ENCODE measurements at places on chromosomes 5 and 9.

DNA sequence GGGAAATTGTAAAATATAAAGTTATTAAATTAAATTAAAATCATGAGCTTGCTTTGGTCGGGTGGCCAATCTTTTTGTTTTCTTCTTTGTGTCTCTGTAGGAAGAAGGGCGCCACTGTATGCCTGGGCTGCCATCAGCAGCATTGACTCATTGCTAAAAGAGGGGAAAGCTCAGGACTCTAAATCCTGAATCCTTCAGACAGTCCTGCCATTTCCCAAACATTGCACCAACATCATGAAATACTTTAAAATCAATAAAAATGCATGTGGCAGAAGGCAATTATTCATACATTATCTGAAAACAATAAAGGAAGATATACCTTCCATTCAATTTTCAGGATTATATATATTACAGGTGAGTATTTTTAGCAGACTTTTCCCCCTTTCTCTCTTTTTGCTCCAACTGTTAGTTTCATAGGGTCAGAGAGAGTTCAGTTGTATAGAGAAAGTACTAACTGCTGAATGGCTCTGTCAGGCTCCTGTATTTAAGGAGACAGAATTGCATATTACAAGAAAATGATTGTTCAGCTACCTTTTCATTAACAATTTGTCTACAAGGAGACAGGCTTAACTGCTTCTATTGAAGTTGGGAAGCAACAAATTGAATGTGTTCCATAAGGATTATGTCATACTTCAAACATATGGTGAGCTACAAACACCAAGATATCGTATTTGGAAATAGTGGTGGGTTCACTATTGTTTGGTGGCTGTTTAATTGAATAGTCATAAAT lies 95.7 kb downstream of the ATPSCKMT start:
- no peak for DNase-seq

DNA sequence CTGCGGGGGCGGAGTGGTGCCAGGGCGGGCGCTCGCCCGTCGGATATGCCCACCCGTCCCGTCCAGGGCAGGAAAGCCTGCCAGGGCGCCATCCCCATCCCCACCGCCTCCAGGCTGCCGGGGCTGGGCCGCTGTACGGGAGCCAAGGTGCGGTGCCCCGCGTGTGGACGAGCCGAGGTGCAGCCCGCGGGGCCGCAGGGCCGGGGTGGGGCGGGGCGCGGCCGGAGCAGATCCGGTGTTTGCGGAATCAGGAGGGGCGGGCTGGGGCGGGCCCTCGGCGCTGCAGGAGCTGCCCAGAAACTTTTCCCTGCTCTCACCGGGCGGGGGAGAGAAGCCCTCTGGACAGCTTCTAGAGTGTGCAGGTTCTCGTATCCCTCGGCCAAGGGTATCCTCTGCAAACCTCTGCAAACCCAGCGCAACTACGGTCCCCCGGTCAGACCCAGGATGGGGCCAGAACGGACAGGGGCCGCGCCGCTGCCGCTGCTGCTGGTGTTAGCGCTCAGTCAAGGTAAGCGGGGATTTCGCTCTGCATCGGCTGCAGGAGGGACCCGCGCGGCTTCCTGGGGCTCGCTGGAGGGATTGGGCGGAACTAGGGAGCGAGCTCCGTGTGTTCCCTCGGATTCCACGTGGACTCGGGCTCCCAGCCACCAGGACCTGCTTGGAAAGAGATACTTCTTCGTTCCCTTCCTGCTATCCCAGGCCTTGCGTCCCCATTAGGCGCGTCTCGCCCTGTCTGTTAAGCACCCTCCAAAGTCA lies at the start of gene ITGA2:
ITGA2 (plus strand) TSS at position 328 of the 756 bp plus-strand sequence; CDS start at position 445, 117 bp downstream.
- peak; percentile 81 for DNase-seq

DNA sequence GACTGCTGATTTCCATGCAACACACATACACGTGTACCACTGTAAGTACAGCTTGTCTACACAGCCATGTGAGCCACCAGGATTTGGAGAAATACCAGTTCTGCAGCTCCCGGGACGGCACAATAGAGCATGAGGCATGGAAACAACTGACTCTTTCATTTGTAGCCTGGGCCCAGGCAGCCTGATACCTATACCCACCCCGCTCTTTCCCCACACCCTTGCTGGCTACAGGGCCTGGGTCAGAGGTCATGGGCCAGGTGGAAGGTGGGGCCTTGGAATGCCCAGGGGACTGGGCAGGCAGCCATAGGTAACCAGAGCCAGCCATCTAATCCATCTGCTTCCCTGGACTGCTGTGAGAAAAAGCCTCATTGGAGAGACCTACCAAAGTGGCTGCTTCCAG lies 39.0 kb upstream of the ZSWIM6 start:
- DNase-seq: peak; percentile 41

DNA sequence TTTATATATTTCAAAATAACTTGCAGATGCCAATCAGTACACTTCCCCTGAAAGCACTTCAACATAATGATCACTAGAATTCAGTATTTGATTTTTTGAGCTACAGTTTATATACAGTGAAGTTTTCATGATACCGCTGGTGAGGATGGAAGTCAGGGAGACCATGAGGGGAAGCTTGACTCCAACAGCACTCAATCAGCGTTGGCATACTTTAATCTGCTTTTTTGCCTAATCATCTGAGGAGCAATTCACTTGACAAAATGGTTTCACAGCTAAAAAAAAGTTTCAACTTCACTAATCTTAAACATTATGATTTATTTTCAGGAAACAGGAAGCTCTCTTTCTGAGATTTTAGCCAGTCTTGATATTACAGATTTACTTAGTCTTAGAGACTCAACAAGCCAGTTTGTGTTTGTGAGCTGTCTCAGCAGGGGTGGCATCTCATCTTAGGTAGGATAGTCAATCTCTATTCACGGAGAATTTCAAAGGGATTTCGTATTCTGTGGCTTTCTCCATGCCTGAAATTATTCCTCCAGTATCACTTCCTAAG lies 111.4 kb upstream of the ARRDC3 start:
- no peak for DNase-seq

- DNase-seq: no peak
These were observed 113.8 kb downstream of the ZNF462 start for GRCh38 chr9:106976772-106977171.

DNA sequence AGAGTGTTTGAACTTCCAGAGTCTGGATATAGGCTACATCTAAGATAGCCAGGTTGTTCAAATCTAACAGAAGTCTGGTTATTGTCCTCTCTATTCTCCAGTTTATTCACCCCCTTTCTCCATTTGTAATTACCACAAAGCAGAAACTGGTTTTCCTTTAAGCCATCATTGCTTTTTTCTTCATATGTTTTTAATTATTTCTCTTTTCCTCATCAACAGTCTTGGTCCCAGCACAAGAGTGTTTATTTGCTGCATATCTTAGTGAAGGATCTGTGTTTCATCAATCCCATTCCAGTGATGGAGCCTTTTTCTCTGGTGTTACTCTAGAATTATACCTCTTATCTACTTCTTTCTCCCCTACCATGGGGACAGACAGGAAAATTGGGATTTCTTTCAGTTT lies 142.2 kb downstream of the CAMK4 start:
- DNase-seq: no peak

DNA sequence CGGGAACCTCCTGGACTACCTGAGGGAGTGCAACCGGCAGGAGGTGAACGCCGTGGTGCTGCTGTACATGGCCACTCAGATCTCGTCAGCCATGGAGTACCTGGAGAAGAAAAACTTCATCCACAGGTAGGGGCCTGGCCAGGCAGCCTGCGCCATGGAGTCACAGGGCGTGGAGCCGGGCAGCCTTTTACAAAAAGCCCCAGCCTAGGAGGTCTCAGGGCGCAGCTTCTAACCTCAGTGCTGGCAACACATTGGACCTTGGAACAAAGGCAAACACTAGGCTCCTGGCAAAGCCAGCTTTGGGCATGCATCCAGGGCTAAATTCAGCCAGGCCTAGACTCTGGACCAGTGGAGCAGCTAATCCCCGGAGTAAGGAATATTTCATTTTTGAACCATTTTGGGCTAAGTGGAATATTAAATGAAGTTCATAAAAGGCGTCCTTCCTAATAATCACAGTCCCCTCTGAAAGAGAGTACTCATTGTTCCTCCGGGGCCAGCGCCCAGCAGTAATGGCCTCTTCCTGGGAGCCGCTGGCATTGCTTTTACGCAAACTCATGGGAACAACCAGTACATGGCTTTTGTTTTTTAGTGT lies 23.6 kb downstream of the QRFP start:
- DNase-seq: no peak

- peak; percentile 32 for DNase-seq
These were observed 26.0 kb downstream of the SKP2 start for GRCh38 chr5:36177715-36178523.

GRCh38 chr5:171926311-171926710 lies 80.1 kb downstream of the FBXW11 start:
- no peak for DNase-seq

- no peak for DNase-seq
These were observed 868.7 kb upstream of the DMAC1 start for GRCh38 chr9:8668231-8668630.

GRCh38 chr9:100213730-100214477 lies 114.9 kb downstream of the INVS start:
- peak; percentile 12 for DNase-seq

- DNase-seq: no peak
These were observed 16.1 kb upstream of the LNPEP start for GRCh38 chr5:96919754-96920197.

DNA sequence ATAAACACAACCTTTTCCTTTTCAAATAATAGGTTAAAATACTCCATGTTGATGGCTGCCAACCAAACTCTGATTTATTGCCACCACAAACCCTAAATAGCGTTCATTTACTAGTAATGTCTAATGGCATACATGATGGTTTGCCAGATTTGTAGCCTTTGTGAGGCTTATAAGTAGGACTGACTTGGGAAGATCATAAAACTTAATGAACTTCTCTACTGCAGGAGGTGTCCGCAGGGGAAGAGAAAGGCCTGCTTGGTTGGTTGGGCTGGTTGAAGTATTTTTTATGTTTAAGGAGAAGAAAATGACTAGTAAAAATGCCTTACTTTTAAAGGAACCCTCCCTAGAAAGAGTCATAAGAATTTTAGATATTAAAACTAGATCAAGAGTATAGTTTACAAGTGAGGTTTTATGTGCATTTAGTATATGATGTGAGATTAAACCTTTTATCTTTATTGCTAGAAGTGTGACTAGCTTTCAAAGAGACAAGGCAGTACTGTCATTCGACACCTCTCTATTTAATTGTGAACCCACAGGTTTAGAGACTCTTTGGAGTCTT lies 5.0 kb downstream of the PBX3 start:
- no peak for DNase-seq

DNA sequence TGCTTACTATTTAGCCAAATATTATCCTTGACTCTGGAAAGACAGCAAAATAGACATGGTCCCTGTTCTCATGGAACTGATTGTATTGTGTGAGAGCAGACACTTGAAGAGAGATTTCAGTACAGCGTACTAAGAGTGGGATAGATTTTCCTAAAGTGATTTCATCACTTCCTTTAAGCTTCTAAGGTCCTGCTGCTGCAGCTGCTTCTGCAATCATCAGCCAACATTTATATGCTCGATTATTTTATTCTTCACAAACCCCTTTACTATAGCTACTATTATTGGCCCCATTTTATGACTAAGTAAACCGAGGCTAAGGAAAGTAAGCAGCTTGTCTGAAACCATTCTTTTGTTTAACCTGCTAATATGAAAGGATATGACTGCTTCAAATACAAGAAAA lies 137.7 kb downstream of the SPATA31D1 start:
- no peak for DNase-seq

DNA sequence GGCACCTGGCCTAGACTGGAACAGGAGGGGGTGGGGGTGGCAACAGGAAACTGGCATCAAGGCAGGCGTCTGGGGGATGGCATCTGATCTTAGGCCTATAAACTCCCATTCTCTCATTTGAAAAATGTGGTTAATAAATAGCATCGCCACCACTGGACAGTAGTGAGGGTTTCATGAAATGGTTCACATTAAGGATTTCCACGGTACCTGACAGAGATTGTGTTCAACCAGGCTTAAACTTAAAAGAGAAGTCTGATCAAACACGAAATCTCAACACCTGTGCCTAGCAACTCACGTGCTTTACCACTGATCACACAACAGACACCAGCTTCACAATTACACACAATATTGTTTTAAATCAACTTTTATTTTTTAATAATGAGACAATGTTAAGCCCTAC lies 3.0 kb downstream of the DENND1A start:
- DNase-seq: no peak
